GM10248 (cell line): ENCODE measurements at places on chromosomes 1 and 21.

DNA sequence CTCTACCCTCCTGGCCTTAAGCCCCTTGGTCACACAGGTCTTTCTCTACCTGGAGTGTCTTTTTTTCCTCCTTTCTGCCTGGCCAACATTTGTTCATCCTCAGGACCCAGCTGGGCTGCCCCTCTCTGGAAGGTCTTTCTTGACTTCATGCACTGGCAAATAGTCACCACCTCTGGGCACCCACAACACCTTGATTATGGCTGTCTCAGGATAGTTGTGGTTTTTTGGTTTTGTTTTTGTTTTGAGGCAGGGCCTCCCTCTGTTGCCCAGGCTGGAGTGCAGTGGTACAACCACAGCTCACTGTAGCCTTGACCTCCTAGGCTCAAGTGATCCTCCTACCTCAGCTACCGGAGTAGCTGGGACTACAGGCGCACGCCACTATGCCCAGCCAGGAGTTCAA is 10.8 kb downstream of the RPS6KA1 start:
- no peak for DNase-seq

DNA sequence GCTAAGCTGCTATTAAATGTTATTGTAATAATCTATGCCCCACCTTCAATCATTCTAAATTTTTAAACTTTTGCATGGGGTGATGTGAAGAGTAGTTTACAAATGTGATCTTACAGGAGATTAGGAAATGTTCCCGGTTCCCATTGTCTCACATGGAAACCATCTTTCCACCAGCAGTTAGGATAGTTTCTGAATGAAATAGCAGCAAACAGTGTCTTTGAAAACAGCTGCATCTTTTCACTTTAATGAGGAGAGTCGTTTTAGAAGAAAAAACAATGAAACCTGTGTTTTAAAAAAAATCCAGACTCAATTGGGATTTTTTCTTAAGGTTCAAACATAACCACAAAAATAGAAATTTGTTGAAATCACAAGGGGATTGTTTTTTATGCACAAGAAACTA is 134.2 kb downstream of the TLR5 start:
- DNase-seq = no peak

DNA sequence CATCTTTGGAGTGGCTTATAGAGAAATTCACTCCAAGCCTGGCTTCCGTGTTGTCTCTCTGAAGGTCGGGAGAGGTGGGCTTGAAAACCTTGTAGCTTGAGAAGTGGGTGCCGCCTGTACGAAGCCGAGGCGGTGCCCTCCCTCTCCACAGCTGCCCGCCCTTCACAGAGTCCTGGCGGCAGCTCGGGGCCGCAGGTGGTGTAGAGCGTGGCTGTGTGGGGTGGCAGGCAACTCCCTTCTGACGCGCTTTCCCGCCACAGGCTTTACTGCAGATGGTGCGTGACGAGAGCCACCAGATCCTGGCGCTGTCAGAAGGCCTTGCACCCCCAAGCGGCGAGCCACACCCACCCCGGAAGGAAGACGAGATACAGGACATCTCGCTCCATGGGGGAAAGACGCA is 33.1 kb upstream of the DIP2A start:
- DNase-seq = no peak

DNA sequence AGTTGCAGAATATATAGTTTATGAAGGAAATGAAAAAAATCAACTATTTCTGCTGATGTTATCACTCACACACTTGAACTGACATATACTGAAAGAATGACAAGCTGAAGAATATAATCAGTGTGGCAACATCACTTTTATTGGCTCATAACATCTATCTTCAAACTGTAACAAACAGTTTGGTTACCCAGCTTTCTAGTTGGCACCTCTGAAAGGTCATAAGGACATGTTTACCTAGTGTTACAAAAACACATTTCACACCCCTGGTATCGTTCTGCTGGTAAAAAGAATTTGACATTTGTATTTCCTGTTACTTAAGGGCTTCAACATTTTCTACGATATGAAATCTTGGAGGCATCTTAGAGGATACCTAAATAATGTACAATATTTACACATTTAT is 1267.0 kb upstream of the NCAM2 start:
- DNase-seq = no peak

DNA sequence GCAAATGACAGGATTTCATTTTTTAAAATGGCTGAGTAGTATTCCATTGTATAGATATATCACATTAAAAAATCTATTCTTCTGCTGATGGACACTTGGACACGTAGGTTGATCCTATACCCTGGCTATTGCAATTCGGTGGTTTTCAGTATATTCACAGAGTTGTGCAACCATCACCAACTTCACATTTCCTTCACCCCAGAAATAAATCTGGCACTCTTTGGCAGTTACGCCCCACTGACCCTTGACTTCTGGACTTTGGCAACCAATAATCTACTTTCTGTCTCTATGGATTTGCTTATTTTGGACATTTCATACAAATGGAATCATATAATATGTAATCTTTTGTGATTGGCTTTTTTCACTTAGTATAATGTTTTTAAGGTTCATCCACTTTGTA is 35.9 kb downstream of the MAP3K7CL start:
- no peak for DNase-seq

DNA sequence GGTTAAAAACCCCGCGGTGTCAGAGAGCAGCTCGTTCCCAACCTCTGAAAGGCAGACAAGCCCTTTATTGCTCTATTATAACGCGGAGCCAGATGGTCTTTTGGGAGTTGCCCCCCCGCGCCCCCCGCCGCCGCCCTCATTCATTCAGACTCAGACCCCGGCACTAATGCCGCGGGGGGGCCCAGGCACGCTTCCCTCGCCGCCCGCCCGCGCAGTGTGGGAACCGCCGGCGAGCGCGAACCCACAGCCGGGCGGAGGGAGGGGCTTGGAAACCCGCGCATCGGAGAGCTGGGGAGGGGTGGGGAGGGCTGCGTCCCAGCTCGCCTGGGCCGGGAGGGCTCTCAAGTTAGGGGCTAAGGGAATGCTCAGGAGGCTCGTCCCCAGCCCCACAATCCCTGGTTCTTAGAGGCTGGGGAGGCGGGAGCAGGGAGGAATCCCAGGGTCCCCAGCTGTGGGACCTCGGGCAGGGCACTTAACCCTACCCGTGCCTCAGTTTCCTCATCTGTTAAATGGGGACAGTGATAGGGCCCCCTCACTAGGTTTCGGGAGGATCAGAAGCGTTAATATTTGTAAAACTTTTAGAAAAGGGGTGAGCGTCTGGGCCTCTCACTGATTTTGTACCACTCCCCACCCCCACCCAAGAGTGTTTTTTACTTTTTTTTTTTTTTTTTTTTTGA is 10.9 kb upstream of the HES5 start:
- DNase-seq = no peak

GRCh38 chr1:205916541-205916940 is 26.7 kb downstream of the SLC26A9 start:
- no peak for DNase-seq

- DNase-seq = no peak
Measured at GRCh38 chr1:19683351-19683750, 18.7 kb downstream of the HTR6 start.

DNA sequence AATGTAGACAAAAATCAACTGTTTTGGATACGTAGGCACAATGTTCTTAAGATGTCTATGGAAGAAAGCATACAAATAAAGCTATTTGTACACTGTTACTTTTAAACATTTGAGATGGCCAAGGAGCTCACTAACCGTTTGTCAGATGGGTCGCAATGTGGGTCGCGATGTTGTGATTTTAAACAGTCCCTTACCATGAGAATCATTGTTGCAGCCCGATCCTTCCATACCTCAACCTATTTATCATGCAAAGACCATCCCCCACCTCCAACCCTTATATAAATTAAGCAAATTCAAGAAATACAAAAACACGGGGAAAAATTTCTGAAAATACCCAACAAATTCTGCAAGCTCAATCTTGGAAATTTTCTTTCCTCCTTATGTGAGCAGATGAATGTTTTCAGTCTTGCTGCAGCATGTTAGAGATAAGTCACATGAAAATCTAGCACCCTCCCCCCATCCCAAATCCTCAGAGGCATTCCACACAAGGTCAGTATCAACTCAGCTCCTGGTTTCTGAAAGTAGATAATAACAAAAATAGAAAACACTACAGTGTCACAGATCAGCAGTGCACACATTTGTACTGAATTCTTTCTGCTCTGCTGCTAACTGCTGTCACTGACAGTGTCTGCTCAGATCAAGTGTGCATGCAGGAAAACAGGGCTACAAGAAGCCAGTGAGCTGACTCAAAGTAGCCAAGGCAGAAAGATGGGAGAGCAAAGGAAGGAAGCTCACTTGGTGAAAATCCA is 92.9 kb upstream of the TTC39A start:
- no peak for DNase-seq

- DNase-seq = no peak
Measured at GRCh38 chr1:7250176-7250575, 464.9 kb downstream of the CAMTA1 start.

- no peak for DNase-seq
Measured at GRCh38 chr1:145729666-145730436, 10.6 kb downstream of the CD160 start.

DNA sequence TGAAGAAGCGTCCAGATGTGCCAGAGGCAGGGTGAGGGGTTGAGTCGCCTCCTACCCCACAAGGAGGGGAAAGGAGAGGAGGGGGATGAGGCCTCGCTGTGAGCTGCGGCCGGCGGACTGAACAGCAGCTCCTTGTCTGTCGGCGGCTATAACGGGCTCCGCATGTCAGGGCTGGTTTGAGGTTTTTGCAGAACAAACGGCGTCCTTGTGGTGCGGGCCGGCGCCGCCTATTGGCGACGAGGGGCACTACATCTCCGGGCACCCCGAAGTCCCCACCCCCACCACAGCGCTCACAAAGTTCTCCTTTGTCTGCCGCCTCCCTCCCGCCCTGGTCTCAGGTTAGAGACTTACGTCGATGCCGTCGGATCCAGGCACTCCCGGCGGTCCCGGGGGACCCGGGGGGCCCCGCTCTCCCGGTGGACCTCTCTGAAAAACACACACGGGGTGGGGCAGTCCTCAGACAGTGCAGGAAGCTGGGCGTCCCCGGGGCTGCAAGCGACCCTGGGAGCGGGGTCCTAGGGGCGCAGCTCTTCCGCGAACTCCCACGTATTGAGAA is 1.8 kb downstream of the COL9A2 start:
- DNase-seq = peak; percentile 88

- DNase-seq = no peak
Measured at GRCh38 chr1:109156916-109157385, 43.0 kb downstream of the ELAPOR1 start.

GRCh38 chr1:117605164-117605773 is 579 bp upstream of the TENT5C start:
- no peak for DNase-seq

DNA sequence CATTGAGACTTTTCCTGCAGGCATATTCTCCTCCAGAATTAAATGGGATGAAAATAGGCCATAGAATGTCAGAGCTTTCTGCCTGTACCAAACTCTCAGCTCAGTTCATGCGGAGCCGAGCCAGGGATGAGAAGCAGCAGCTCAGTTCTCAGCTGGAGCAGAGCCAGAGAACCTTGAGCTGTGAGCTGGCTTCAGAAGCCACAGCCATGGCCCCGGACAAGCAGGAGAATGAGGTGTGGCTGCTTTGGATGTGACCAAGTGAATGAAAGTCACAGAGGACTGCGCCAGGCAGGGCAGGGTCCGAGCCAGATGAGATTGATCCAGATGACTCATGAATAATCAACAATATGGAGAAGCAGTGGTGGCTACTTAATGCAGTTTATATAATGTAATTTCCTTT is 633.8 kb downstream of the NCAM2 start:
- no peak for DNase-seq
